ENCODE measurements at places on chromosomes 7 and 10. TPM values are rescaled to one million over a fixed set of nuclear protein-coding genes. Genes with fewer than 3 reads are reported as not detected.

DNA sequence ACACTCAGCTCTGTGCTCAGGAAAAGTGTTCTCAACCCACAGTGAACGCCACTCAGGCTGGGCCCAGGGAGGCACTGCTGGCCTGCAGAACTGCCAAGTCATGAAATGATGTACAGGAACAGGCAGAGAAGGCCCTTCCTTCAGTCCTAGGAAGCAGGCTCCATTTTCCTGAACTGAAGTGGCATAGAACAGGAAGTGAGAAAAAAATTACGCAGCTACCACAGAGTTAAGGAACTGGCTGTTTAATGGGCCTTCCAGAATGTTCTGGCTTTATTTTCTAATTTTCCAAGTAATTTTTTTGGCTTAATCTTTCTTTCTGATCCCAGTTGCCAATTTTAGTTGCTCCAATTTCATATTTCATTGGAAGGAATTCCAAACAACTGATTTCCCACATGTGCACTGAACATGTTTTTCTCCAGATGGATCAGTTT, 39.3 kb downstream of the LRRC18 start:
- no peak for DNase-seq

DNA sequence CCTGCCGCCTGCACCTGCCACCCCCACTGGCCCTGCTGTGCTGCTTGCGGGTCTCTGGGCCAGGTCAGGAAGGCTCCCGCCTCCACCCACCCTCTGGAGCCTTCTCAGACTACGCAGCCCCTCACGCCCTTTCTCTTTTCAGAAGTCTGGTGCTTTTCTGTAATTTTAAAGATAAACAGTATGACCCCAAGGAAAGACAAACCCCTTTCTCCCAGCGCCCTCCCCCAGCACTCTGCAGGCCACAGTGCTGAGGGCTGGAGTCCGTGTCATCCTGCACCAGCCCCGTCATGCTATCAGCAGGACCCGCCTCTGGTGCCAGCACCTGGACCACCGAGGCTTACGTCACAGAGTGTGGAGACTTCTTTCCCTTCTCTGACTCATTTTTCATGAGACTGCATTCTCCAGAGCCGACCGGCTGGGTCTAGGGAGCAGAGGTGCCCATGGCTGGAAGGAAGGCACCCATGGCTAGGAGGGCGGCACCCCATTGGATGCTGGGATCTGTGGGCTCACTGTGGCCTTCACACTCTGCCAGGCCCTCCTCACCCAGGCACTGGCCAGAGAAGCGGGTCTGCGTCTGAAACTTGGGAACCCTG, 53.4 kb downstream of the CFAP46 start:
- DNase-seq: peak; percentile 45

Gene LDB3
- 0.16 TPM for total RNA-seq

- DNase-seq: no peak
These were observed 134.7 kb downstream of the EMX2 start for GRCh38 chr10:117677239-117677638.

Gene CSTF2T
- total RNA-seq: 19.8 TPM
